ENCODE measurements at places on chromosomes 5 and 9.

- no peak for DNase-seq
Observed at GRCh38 chr9:37038943-37039464, 4.9 kb upstream of the PAX5 start.

GRCh38 chr9:127980060-127980705, 606 bp downstream of the EEIG1 start:
- no peak for DNase-seq

- DNase-seq: no peak
Observed at GRCh38 chr9:6564360-6564759, 81.2 kb downstream of the GLDC start.

DNA sequence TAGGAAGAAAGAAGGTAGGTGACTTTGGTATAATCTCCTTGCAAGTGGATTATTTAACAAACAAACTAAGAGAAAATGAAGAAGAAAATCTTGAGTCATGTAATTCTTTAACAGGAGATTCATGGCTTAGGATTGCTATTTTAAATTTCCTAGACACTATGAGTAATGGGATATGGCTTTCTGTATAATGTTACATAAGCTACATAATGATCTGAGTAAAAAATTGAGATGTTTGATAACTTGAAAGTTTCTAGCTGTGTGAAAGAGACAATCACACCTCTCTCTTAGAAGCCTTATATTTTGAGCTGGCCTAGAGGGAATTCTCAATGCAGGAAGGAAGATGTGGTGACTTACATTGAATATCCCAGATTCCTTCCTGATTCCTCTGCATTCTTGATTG, 92.5 kb downstream of the CDH9 start:
- DNase-seq: no peak

GRCh38 chr5:170486371-170486770, 17.4 kb upstream of the KCNIP1 start:
- no peak for DNase-seq

GRCh38 chr5:169171515-169171914, 129.4 kb downstream of the SLIT3 start:
- no peak for DNase-seq

- DNase-seq: no peak
Observed at GRCh38 chr5:176627582-176627981, 2.8 kb downstream of the SNCB start.

DNA sequence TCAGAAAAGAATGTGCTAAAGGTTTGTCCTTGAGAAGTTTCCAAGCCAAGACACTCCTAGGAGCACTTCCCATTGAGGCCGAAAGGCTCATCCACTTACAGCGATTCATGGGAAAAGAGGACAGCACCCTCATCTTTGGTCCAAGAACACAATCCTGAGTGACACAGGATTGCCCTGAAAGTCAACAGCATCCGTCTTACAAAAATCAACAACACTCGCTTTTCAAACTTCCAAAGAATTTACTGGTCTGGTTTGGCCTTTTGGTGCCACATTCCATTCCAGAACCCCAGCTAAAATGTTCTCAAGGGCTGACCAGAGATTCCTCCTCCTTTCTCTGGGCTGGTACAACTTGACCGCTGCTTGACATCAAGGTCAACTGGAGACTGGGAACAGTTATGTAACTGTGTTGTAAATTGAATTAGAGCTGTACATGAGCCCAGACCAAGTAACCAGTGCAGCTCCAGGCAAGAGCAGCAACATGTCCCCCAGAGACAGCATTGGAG, 415.8 kb upstream of the PIK3R1 start:
- no peak for DNase-seq

DNA sequence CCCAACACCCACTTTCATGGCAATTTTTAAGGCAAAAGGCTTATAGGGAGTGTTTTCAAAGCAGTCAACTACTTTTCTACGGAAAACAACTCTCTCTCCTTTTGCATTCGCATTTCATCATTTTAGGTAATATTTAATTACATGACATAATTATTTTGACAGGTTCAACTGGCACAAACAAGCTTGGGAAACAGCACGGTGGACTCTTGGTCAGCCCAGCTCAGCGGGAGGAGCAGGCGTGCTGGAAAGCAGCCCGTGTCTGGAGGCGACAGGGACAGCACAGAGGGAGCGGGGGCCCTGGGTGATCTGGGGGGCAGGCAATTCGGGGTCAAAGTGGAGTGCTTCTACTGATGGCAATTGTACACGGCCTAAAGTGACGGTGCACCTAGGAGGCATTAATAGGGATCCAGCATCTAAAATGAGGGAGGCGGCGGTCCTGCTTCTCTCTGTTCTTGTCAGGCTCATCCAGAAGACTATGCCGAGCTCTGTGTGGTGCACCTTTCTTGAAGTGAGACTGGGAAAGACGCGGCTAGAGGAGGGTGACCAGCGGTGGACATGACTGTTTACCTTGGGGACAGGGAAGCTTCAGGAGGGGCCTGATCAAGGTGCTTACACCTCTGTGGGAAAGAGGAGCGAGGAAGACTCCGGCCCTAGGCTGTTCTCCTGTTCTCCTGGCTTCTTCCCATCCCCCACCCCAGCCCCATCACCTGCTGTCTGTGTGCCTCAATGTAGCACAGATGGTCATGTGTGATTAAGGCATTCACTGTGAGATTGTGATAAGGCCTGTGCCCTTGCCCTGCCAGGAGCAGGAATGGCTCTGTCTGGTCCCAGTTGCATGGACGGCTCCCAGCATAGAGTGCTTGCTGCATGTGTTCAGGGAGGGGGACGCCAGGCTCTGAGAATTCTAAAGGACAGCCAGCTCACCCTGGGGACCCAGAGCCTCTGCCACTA, 3.4 kb downstream of the MYMK start:
- peak; percentile 82 for DNase-seq

DNA sequence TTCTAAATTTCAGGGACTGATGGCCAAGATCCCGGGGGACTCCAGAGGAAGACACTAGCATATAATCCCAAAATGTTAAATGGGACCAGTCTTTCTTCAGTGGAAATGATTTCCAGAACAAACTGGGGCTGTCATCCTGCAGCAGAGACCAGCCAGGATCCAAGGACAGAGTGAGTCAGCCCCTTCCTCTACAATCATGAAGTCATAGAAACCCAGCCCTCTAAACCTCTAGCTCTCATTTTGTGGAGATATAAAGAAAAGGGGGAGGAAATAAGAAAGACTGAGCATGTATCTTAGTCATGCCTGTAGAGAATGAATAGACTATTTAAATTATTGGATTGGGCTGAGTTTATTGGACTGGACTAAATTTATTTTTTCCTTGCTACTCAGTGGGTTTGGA, 318.3 kb downstream of the AGTPBP1 start:
- no peak for DNase-seq

GRCh38 chr9:136847088-136847825, 2.0 kb upstream of the PHPT1 start:
- DNase-seq: no peak

- DNase-seq: no peak
Observed at GRCh38 chr9:127411122-127411521, 13.1 kb upstream of the ZNF79 start.

DNA sequence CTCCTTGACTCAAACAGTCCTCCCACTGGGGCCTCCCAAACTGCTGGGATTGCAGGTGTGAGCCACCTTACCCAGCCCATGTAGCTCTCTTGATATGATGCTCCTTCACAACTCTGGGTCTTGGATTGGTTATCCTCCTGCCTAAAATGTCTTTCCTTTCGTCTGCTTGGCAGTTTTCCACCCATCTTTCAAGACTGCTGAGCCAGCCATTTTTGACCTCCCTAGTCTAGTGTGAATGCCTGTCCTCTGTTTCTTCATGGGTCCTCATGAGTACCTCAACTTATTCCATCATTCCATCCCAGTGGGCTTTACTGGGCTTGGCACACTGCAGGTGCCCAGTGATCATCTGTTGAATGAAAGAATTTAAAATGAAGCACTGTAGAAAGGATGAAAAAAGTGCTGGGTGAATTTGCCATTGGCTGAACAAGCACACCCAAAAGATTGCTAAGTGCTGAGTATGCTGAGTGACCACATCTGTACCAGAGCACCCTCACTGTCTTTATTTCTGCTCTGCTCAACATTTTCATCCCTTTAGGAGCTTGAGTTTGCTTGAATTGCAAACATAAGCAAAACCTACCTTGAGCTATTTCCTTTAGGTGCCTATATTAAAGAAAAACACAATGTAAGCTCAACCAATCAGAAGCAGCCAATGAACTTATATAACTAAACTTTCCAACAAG, 84.8 kb upstream of the FAM169A start:
- DNase-seq: no peak

DNA sequence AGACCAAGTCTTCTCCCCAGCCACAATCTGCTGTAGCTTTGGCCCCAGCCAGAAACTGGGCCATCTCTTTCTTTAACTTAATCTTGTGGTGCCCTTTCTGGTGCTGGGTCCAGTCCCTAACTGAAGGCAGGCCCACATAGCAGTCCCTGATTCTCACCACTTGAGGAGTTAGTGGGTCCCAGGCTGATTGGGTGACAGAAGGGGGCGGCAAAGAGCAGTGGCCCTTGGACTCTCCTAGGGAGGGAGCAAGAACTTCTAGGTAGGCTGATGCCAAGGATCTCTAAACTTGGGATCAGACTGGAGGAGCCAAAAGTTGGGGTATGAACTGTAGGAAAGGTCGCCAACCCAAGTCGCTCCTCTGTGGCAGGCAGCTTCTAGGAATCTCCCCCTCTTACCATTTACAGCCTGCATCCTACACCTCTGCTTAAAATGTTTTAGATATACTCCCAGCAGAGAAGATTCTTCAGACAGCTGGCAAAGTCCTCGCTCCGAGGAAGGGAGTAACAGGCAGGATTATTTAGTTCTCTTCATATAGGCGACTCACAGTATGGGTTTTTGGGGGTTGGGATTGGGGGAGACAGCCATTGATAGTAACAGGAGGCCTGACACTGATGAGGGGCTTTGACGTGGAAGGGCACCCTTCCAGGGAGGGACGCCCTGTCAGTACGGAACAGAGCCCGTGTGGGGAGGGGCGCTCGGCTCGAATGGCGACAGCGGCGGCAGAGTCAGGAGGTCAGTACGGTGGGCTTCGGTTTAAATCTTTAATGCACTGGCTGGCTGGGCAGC, 2.0 kb upstream of the CCL27 start:
- peak; percentile 86 for DNase-seq

GRCh38 chr5:172630986-172631385, 10.1 kb upstream of the NEURL1B start:
- DNase-seq: no peak

GRCh38 chr5:97726106-97726505, 543.1 kb upstream of the RIOK2 start:
- no peak for DNase-seq

GRCh38 chr5:61167382-61167781, 5.1 kb upstream of the SMIM15 start:
- peak; percentile 76 for DNase-seq

GRCh38 chr5:64838376-64838775, 69.6 kb downstream of the CWC27 start:
- no peak for DNase-seq

GRCh38 chr5:145471831-145472612, 363.1 kb downstream of the PRELID2 start:
- DNase-seq: no peak

GRCh38 chr5:16480821-16481538, 15.4 kb upstream of the ZNF622 start:
- DNase-seq: no peak

- DNase-seq: no peak
Observed at GRCh38 chr9:4370501-4370900, 70.6 kb upstream of the GLIS3 start.

DNA sequence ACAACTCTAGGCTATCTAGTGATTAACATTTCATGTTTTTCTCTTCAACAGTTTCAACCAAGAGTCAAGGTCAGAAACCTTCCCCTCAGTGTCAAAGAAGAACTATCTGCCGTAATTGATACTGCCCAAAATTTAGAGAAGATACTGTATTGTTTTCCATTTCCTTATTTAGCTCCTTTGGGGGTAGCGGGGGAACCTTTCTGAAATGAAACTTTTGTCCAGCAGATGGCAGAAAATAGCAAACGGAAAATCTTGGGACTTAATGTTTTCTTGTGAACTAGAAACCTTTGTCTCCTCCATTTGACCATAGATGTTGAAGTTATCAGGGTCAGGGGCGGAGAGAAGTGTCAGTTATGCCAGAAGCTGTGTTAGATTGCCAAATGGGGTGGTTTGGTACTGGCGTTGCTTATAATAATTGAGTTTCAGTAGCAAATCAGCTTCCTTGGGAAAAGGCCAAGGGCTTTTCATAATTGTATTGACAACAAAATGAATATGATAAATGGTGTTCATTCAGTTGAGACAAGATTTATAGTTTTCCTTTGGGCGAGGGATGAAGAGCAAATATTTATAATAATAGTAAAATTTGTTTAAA, 101.7 kb upstream of the TLX3 start:
- DNase-seq: peak; percentile 7

DNA sequence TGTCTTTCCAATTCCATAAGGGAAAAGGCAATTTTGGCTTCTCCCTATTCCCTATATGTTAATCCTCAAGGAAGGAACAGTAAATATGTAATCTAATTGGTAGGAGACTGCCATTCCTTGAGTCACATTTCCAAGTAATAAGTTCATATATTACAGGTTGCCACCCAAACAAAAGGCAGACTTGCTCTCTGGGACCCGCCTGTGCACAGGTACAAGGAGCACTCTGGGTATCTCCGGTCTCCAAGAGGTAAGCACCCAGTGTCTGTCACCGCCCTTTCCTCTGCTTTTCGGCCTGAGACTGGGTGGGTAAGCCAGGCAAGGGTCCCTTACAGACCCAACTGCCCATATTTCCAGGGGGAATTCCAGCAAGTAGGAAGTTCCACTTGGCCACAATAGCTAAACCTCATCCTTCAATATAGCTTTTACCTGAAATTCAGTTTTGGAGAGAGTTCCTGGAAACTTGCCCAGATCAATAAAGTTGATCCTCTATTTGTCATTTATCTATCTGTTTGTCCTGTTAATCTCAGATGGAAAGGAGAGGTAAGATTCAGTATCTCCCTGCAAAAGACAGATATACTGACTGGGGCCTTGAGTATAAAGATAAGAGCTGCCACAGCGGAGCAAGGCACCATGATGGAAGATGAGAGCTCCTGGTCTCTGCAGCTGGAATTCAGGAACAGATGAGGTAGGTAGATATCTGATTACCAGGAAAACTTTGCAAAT, 81.8 kb downstream of the SUSD1 start:
- no peak for DNase-seq

GRCh38 chr9:134736791-134737497, 95.3 kb downstream of the COL5A1 start:
- no peak for DNase-seq

Data from Ammon's horn (tissue), 1 donor.